GM23338 (cell line): ENCODE measurements at places on chromosomes 6 and 20. TPM values are rescaled to one million over a fixed set of nuclear protein-coding genes. Genes with fewer than 3 reads are reported as not detected.

- DNase-seq: no peak
- H3K4me1 ChIP-seq: no peaks in the 10 kb centered on the region
- H3K27ac ChIP-seq: no peak overlapping the region
- H3K36me3 ChIP-seq: no peaks in the 10 kb centered on the region
- H3K27me3 ChIP-seq: no peaks in the 10 kb centered on the region
These were observed 87.7 kb upstream of the BEND3 start for GRCh38 chr6:107202876-107203468.

SGK2 gene
- total RNA-seq: 0.08 and 0.42 TPM in 2 replicates

GRCh38 chr20:36792422-36792821, 18.9 kb upstream of the DSN1 start:
- no peaks in the 10 kb centered on the region for H3K27me3 ChIP-seq
- no peak overlapping the region for H3K4me3 ChIP-seq
- H3K4me1 ChIP-seq: no peaks in the 10 kb centered on the region

TTK gene
- total RNA-seq: 78.5 and 79.6 TPM in 2 replicates
